NCI-H1105 (cell line): ENCODE measurements at places on chromosomes 7 and 10.

DNA sequence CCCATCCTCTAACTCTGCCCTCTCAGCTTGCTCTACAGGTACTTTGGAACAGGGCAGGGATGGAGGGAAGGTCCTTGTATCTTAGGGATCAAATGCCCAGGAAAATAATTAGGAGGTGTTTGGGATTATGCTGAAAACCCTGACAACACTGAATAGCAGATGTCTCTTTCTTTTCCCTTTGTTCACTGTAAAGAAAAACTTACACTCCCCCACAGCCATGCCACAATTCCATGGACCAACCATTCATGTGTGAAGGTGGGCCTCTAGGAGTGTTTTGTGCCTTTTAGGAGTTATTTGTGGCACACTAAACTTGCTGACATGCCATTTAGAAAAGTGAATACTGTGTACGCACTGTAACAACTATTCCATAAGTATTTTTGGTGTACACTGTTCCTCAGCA lies 108.1 kb downstream of the SNX10 start:
- DNase-seq, result no peak

DNA sequence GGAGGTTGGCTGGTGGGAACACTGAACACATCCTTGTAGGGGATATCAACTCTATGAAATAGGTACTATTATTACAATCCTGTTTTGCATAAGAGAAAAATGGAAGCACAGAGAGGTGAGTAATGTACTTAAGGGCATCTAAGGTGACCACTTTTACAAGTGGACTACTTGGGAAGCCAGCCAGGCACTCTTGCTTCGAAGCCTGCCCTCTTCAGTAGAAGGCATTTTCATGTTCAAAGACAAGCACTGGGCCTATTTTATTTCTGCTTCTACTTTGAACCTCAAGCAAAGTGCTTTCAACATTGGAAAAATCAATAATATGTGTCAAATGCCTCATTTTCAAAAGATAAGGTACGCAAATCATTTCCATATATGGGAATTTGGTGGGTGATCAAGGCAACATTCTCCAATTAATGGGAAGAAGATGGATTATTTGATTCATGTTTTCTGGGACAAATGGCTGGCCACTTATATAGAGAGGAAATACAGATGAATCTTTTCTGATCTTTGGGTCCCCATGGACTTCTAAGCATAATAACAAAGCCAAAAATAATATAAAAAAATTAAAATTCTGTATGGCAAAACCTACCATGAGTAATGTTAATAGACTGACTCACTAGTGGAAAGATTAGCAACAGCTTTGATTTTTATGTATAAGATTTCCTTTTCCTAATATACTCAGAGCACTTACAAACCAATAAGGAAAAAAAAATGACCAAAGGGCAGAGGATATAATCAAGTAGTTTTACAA lies 270.2 kb downstream of the FRMD4A start:
- no peak for DNase-seq

DNA sequence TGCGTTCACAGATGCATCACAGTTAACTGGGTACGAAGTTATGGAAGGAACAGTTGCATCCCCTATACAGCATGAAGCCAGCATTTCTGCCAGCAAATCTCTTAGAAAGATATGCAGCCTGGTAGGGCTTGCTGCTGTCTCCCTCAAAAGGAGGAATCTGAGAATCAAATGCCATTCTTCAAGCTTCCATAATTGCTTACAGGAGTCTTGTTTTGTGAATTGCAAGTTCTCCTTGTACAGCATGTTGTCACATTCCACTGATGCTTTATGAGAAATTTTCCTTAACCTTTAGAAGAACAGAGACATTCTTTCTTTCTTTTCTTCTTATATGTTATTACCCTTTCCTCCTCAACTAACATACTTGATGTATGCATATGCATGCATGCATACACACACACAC lies 134.6 kb downstream of the CHRM2 start:
- DNase-seq, result no peak

DNA sequence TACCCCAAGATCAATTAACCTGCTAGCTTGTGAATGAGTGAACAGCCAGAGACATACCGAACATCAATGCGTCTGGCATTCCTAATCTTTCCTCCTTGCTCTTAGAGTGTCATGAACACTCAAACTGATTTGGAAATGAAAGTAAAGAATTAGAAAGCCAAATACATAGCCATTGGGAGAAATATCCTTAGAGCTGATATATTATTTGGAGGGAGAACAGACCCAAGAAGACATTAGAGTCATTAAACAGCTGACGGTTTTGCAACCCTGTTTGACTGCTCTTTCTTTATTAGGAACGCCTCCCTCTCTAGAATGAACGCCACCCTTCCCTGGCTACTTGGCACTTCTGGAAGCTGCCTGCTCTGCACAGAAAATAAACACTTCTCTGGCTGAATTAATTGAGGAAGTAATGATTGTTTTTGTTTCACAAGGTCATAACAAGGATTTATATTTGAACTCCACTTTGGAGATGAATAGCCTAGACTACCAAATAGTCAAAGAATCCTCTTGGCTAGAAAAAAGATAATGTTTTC lies 42.8 kb downstream of the CTTNBP2 start:
- DNase-seq, result peak; percentile 6

GRCh38 chr10:77989081-77989724 lies 40.1 kb downstream of the POLR3A start:
- no peak for DNase-seq

DNA sequence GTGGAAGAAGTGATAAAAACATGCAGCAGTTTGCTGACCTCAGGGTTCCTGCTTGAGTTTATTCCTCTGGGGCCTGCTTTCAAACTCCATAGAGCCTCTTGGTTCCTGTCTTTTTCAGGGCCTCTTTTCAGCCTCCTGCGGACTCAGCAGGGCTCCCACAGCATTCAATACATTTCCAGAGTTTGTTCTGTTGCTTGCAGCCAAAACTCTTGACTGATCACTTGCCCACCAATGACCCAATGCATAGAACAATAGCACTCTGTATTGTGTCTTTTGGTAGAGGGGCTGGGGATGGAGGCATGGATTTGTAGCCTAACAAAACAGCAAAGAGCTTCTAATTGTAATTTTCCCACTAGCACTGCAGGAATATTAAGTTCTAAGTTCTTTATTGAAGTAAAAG lies 50.8 kb upstream of the CREB5 start:
- DNase-seq, result no peak

DNA sequence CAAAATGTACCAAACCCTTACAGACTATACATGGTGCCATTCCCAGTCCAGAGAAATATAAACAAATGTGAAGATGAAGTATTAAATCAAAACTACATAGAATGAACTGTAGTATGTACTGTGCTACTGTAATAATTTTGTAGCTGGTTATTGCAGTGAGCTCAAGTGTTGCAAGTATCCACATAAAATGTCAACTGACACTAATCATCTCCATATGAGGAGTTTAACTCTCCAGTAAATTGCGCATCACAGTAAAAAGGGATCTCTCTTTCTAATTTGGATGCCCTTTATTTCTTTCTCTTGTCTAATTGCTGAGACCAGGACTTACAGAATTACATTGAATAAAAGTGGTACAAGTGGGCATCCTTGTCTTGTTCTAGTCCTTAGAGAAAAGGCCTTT lies 165.5 kb downstream of the CPED1 start:
- DNase-seq, result no peak

GRCh38 chr10:62934258-62934657 lies 118.1 kb upstream of the EGR2 start:
- no peak for DNase-seq

DNA sequence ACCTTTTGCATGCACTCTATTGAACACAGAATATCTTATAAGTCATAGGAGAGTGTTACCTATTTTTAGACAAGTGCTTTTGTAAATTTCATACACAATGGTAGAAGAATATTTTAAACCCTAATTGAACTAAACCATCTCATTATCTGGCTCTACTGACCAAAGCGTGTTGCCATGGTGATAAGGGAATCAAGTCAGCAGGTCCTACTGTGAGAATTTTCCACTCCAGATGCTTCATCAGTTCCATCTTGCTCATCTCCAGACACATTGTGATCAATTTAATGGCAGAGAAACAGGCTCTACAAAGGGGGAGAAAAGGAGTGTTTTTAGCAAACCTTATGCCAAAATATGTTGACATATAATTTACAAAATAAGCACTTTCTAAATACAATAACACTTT lies 621.9 kb upstream of the GHITM start:
- no peak for DNase-seq

DNA sequence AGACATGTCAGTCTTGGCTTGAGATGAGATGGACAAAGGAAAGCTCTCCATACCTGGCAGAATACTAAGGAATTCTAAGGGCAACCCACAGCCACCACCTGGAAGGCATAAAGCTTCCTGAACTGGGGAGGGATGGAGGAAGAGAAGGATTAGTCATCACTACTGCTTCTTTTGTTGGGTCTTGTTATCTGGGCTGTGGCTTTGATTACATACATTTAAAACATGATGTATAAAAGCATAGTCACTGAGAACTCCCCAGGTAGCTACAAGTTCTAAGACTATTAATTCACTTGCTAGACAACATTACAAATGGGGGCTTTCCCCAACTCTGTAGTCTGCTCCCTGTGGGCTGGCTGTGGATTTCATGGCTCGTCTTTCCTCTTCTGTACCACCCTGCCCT lies 58.2 kb downstream of the RBM33 start:
- DNase-seq, result no peak

- DNase-seq, result no peak
These were observed 7.8 kb upstream of the MRPS24 start for GRCh38 chr7:43876976-43877745.

DNA sequence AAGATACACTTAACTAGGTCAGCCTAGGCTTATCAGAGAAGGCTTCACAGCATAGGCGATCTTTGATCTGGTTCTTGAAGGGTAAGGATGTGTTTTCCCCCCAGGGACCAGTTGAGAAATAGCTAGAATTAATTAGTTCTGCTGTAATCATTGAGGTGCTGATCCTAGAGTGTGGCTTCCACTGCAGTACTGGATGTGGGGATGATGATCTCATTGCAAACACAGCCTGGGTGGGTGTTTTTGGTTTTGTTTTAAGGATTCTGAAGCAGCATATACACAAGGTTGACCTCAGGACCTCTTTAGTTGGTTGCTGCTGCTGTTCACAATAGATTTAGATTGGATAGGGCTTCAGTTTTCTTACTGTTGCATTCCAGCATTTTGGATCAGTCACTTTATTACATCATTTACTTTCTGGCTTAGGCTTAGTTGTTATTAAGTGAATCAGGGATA lies 159.7 kb downstream of the AUTS2 start:
- no peak for DNase-seq

- DNase-seq, result no peak
These were observed 26.4 kb downstream of the UBTD1 start for GRCh38 chr10:97525086-97525485.

GRCh38 chr7:12583922-12584321 lies 13.4 kb downstream of the SCIN start:
- no peak for DNase-seq

- DNase-seq, result no peak
These were observed 698.3 kb downstream of the PARD3 start for GRCh38 chr10:34116681-34117271.

GRCh38 chr7:69710768-69711438 lies 112.6 kb downstream of the AUTS2 start:
- DNase-seq, result no peak

DNA sequence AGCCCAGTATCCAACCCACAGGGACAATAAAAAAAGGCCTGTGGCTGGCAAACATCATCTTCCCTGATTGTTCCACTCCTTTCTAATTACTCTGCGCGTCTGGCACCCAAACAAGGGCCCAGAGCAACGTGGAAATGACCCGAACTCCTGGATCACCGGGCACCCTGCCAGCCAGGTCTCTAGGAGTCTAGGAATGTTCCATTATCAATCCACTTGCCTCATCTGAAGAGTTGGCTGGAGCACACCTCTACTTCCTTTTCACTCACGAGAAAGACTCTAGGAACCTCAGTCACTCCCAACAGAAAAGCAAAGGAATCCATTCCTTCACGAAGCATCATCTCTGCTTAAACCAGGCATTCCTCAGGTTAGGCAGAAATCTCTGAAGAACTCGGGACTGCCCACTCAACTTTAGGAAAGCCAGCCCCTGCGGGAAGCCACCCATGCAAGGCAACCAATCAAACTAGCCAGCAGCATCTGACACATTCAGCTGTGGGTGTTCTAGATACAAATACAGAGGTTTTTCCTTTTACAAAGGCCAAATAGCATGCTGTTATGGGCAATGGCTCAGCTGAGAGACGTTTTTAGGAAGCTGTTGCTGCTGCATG lies 37.7 kb downstream of the ATXN7L1 start:
- peak; percentile 82 for DNase-seq

DNA sequence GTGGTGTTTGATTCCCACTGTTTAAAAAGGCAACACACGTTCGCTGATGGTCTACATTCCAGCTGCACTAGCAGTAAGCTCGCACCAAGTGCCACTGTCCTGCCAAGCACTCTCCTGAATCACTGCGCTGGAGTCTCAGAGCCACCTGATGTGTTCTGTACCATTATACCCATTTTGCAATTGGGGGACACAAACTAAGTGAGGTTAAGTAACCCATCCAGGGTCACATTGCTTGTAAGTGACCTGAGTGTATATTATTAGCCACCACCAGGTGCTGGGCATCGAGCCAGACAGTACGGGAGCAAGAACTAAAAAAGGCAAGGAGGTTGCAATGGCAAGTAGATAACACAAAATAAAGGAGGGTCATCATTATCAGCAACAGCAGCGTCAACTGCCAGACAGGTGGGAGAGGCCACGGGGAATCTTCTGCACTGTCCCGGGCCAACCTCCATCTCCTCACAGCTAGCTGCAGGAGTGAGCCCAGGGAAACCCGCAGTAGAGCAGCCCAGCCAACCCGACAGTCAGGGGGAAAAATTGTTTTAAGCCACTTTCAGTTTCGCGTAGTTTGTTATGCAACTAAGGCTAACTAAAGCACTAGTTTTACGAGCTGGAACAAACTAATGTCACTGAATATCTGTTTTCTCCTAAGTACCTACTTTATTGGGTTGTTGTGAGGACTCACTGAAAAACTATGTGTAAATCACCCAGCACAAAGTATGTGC lies 712 bp upstream of the CPVL start:
- DNase-seq, result peak; percentile 67

DNA sequence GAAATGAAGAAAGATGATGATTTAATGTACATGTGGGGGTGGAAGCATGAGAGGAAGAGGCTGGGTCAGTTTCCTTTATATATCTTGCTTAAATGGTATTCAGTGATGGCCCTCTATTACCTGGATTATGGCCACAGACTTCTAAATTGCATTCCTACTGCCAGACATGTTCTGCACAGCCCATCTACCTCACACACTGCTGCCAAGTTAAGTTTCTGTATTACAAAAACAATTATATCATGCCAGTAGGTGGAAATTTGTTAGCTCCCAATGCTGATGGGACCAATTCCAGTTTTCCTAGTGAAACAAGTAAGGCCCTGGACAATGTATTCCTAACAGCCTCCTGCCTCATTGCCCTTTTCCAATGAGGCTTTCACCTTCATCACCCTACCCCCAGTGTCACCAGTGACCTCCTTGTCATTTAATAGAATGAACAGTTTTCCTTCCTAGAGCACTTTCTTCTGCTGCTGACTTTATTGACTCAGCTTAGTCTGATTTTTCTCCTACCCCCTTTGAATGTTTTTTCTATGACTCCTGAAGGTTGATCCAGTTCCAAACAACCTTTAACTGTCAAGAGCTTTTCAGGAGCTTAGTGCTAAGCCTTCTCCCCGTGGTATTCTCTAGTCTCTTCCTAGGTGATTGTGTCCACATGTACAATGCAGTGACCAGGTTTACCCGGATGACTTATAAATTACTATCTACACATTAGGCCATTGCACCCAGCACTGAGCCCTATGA lies 316.6 kb upstream of the ANKRD30A start:
- no peak for DNase-seq

GRCh38 chr7:81887098-81888090 lies 117.5 kb upstream of the HGF start:
- peak; percentile 81 for DNase-seq
